ENCODE measurements at places on chromosomes 6 and 20.

DNA sequence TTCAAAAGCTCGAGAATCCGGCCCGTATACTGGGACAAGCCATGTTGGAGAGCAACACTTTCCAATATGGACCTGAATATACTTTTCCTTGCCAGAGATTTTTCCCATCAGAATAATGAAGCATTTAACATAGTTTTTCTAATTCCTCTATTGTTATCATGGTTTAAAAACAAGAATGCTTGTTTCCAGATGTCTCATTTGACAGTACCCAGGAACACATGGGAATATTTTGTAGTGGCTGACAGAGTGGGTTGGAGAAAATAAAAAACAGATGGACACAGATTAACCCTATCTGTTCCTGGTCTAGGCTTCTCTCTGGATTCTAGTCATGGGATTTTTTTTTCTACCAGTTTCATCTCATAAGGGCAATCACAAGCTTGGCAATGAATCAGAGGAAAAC, 164.8 kb upstream of the CEP162 start:
- DNase-seq: no peak

GRCh38 chr6:132712366-132712765, 1.5 kb downstream of the VNN1 start:
- no peak for DNase-seq

DNA sequence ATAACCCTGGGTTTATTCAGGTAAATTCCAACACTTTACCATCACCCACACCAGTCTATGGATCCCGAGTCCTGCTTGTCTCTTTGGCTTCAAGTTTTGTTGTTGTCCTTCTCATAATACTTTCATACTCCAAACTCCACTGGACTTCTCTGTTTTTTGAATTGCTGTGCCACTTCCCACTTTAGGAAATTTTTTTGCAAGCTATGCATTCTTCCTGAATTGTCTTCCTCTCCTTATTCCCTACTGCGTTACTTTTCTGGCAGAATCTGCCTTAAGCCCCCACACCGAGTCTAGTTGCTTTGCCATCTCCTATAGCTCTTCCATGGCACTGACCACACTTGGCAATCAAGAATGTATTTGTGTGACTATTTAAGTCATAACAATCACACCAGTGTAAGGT, 96.1 kb downstream of the TSHZ2 start:
- no peak for DNase-seq

GRCh38 chr20:1469925-1470571, 3.4 kb upstream of the NSFL1C start:
- DNase-seq: peak; percentile 13

GRCh38 chr6:70694371-70694770, 26.7 kb downstream of the SMAP1 start:
- no peak for DNase-seq

DNA sequence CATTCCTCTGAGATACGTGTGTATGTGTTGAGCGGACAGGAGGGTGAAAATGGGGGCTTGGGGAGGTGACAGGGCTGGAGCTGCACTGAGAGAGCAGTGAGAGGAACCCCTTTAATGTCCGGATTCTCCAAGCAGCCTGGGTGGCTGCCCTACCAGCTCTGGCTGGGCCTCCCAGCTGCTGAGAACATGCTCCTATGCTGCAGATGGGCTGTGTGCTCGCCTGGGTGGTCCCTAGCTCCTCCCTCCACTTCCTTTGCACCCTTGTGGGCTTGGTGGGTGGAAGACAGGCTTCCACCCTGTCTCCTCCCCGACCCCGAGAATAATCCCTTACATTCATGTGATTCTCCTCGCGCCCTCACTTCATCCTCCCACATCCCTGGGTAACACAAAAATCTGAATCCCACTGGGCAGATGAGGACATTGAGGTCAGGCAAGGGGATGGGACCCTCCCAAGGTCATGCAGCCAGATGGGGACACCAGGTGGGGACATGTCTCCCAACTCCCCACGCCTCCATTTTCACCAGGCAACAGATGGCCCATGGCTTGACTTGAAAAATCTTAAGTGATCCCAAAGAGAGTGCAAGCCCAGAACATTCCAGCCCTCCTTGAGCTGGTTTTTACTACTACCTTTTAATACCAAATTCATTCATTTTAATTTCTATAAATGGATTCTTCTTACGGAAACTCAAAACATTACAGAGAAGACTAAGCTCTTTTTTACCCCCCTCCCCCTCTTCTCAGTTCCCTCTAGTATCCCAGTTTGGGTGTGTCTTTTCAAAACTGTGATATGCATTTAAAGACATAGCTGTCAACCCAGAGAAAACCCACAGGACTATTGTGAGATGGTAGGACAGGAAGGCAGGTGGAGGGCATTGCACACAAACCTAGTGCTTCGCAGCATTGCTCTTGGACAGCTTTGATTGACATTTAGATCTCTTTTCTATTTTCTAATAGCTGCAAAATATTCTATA, 5.0 kb upstream of the PDRG1 start:
- no peak for DNase-seq

- DNase-seq: no peak
These were observed 243.8 kb downstream of the CDH26 start for GRCh38 chr20:60202046-60202445.

DNA sequence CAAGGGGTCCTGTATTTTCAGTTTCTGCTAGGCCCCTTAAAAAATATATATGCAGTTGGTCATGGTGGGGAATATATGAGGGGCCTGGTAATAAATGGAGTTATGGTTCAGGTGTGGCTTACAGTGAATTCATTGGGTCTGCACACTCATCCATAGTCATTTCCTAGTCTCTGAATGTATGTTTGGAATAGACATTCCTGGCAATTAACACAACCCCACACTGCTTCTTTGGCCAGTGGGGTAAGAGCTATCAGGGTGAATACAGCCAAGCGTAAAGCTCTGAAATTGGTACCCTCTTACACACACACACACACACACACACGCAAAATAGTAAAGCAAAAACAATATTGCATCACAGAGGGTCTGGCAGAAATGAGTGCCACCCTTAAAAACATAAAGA, 56.5 kb downstream of the QRSL1 start:
- no peak for DNase-seq

DNA sequence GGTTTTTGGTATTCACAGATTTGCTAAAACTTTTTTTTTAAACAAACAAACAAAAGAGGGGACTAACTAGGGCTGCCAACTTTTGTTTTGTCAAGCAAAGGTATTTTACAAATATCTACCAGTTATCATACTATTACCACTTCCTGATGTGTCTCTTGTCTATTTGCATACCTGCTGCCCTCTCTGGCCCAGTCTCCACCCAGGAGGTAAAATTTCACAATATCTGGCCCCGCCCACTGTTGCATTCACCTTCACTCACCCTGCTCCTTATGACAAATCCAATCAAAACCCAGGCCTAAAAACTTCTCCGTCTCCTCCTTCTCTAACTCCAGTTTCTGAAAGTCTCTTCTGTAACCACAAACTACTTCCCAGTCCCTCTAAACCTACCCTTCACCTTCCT, 82.2 kb downstream of the TRERF1 start:
- no peak for DNase-seq

DNA sequence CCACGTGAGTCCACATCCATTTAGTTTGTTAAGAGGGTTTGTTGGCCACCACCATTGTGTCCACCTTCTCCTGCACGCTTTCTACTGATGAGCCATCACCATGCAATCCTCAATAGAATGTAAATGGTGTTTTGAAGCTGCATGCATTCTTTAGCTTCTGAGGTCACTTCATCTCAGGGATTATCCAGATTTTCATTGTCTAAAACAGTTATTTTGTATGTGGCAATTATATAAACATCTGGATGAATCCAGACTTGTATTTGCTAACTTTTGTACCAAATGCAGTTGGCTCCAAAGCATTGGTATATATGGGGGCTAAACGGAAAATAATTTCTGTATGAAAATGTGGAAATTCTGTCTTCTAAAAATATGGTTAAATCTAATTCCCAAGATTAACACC, 231.2 kb upstream of the ARID1B start:
- no peak for DNase-seq

DNA sequence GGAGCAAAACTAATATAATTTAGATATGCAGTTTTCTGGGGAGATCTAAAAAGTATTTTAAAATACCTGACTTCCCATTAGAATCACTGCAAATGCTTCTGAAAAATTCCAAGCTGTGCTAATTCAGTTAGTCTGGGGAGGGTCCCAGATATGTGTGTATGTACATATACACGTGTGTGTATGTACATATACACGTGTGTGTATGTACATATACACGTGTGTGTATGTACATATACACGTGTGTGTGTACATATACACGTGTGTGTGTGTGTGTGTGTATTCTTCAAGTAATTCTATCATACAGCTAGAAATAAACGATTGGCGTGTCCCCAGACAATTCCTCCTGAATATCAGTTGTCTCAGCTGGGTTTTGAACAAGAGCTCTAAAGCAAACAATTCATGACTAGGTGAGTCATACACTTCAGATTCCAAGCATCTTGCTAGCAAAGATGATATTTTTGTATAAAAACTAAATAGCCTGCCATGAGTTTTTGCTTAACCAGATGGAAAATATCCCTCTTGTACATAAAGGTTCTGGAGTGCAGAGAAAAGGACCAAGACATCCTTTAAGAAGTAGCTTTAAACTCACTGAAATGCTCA, 58.2 kb downstream of the SPACA1 start:
- no peak for DNase-seq

DNA sequence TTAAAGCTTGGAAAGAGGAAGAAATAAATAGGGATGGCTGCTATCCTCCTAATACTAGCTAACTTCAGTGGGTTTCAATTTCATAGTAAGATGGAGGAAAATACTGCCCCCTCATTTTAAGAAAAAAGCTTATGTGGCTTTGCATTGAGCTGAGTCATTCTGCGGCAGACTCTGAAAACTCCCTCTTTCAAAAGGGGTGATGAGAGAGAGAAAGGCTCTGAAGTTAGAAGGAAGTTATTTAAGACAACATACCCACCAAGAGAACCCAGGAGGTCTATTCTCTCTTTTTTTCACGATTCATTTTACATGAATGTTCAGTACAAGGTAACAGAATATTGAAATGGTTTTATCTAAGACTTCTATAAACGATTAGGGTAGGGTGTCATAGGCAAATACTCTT, 4.5 kb downstream of the PRDM13 start:
- no peak for DNase-seq

DNA sequence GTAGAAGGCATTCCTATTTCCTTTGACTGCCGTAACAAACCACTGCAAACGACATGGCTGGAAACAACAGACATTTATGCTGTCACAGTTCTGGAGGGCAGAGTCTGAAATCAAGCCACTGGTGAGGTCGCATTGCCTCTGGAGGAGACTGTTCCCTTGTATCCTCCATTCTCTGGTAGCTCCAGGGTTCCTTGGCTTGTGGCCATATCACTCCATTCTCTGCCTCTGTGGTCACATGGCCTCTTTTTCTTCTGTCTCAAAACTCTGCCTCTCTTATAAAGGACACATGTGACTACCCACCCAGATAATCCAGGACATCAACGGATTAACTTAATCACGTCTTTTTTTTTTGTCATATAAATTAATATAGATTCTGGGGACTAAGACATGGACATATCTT, 84.4 kb downstream of the LYRM2 start:
- no peak for DNase-seq

- DNase-seq: no peak
These were observed 49.9 kb upstream of the TMEM30A start for GRCh38 chr6:75334266-75335040.

GRCh38 chr6:37877373-37878149, 58.0 kb downstream of the ZFAND3 start:
- DNase-seq: no peak

DNA sequence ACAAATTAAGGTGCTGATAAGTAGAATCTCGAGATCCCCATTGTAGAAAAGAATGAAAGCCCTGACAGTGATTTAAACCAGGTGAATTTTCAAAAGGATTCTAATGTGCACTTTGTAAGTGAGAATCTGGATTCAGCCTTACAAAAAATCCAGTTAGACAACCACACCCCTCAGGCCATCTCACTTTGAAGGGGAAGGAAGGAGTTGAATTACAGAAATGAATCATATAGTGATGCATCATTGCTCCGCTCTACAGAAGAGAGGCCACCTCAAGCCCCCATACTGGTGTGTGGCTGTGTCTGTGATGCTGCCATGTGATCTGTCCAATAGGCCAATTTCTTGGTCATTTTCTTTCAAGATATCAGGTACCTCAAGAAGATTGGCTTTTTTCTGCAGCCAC, 85.5 kb upstream of the NT5E start:
- no peak for DNase-seq

DNA sequence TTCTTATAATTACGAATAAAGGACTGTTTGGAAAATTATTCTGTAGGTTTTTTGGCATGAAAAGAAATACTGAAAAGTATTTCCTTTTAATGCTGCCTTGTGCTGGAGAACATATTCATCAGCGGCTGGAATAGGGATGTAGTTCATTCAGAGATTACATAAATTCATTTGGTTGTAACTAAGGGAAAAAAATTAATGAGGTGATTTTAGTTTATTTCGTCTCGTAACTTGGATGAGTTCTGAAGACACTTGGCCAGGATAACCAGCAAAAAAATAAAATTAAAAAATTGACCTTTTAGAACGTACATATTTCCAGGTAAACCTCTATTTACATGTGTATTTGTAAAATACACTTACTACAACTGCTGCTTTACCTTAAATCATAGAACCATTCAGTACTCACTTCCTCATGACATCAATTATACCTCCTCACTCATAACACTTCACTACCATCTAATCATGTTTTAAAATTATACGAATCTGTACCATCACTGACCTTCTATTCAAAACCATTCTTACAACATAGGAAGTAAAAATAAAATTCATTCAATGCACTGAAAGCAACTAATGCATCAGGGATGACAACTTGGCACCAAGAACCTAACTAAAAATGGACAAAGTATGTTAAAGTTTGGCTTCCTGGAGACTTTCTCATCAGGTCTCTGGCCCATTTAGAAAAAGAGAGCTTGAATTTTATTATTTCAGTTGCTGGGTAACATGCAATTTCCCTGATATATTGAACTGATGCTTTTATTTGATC, 17.2 kb downstream of the KLHL31 start:
- DNase-seq: no peak

DNA sequence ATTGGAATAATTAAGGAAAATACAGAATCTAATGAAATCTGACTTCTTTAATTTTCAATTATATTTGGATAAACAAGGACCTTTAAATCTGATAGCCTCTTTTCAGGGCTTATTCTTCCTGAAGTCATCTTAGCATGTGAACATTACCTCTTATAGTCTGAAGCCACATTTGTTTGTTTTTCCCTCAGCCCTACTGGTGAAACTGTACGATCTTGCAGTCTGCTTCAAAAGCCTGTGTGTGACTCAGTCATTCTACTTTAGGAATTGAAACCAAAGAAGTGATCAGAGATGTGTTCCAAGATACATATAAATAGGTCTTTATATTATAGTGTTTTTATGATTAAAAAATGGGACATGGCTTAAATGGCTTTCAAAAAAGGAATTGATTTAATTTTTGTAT, 67.5 kb downstream of the MACROD2 start:
- no peak for DNase-seq

DNA sequence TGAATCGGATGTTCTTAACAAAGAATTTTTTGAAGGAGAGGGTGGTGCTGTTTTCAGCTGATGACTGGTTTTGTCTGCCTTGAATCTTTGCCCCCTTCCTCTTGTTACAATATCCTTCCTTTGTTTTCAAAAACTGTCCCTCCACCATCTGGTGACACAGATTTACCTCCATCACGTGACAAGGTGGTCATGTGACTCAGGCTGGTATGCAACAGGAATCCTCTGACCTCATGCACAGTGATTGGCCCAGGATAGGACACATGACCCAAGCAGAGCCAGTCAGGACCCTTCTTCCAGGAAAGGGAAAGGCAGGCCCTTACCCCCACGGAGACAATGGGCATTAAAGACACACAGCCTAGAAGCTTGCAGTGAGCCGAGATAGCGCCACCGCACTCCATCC, 84.7 kb upstream of the MC3R start:
- DNase-seq: no peak

Data from stimulated activated CD4-positive, alpha-beta T cell treated with anti-CD3 and anti-CD28 coated beads, Interleukin-4, amount 100 ng/mL, for 24 hours (primary cell).